ENCODE measurements at places on chromosomes 6 and 20.
A peak's percentile ranks its signal among the peaks of the same experiment; 100 is the strongest.

DNA sequence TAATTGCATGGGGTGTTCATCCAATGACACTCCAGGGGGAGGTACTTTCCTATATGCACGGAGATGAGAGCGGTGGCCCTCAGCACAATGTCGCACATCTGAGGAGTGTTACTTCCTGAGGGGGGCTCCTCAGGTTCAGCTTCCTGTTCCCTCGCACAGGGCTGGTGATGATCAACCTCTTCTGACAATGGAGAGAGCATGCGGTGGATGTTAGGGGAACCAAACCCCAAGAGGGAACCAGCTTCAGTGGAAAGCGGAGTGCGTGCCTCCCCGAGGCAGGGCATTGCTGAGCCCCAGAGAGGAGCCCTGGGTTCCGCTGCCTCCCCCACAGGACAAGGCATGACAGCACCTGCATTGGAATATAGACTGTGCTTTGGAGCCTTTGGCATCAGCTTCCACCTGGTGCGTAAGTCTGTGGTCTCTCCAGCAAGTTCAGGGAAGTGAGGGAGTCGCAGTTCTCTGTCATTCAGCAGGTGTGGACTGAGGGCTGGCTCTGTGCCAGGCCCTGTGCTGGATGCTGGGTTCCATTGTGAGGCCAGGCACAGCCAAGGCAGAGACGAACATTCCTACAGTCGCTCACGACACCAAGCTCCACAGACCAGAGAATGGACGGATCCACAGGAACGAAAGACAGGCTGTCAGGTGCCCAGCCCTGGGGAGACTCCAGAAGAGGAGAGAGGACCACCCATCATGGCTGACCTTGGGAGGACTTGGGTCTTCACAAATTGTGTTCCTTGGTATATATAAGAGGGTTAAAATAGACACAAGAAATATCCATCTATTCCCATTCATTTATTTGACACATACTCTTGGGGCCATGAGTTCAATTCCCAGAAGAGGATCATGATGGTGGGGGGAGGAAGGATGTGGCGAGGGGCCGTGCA lies 3.9 kb upstream of the ZNF831 start:
- DNase-seq: peak; percentile 23

GRCh38 chr20:21618759-21619416 lies 86.6 kb upstream of the PAX1 start:
- DNase-seq: no peak

GRCh38 chr6:71745525-71745924 lies 140.8 kb upstream of the RIMS1 start:
- DNase-seq: no peak

GRCh38 chr20:44704551-44704971 lies 10.6 kb upstream of the CCN5 start:
- no peak for DNase-seq

DNA sequence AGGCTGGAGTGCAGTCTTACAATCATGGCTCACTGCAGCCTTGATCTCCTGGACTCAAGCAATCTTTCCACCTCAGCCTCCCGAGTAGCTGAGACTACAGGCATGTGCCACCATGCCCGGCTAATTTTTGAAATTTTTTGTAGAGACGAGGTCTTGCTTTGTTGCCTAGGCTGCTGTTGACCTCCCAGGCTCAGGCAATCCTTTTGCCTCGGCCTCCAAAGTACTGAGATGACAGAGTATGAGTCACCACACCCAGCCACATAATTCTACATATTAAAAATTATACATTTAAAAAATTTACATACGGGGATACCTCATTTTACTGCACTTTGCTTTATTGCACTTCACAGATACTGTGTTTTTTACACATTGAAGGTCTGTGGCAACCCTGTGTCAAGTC lies 115.1 kb downstream of the MAN1A1 start:
- DNase-seq: no peak

DNA sequence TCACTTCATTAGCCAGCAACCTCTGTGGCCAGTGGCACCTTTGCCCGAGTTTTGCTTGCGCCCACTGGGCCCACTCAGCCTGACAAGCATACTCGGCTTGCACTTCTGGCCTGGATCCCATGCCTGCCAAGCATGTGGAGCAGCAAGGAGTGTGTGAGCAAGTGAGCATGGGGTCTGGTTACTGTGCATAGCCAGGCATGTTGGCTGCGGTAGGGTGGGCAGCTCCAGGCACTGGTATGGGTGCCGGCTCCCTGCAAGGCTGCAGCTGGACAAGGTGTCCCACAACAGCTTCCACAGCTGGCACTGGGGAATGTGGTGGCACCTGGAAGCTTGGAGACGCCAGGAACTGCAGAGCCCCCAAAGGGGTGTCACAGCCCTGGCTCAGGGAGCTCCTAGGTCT lies 510.0 kb downstream of the ADGRB3 start:
- DNase-seq: no peak

DNA sequence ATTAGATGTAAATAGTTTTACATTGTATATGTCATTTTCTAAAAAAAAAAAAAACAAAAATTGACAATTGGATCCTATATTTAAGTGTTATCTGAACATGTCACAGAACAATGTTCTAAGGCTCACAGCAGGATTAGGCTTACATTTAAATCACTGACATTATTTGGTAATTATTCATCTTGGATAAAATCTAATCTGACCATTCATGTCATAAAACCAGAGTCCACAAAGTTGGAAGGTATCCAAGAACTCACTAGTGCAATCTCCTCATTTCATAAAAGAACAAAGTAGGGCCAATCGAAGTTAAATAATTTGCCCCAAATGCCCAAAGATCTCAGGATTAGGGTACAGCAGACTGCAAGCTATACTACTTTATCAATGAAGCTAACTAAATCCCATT lies 73.0 kb downstream of the PDSS2 start:
- DNase-seq: no peak

DNA sequence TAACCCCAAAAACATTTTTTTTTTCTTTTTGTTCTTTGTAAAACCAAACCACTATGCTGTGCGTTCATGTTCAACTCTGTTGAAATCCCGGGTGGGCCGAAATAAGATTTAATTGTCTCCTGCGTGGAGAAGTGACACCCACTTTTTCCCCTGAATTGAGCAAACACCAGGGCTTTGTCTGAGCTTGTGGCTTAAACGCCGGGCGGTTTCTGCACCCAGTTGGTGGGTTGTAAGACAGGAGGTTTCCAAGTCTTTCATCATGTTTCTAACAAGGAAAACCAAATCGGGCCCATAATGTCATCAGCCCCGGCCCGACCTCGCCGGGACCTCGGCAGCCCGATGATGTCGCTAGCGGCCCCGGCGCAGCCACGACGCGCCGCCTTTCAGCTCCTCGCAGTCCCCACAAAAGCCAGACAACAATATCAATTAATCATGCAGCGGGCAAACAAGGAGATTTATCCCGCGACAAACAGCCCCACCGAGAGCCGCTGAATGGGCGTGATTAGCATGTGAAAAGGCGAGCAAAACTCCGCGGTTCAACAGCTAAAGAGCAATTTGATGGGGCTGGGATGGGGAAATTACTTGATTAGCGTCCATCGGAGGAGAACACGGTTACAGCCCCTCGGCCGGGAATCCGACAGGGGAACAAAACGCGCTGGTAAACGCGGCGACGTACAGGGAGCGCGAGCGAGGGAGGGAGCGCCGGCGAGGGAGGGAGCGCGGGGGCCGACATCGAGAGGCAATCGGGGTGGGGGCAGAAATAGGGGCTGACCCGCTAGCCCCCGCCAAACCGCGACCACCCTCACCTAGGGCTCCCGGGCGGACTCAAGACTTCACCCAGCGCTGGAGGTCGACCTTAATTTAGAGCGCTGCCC lies 5.3 kb downstream of the LINC00237 start:
- peak; percentile 23 for DNase-seq

GRCh38 chr6:46690141-46690755 lies 2.6 kb downstream of the TDRD6 start:
- no peak for DNase-seq

DNA sequence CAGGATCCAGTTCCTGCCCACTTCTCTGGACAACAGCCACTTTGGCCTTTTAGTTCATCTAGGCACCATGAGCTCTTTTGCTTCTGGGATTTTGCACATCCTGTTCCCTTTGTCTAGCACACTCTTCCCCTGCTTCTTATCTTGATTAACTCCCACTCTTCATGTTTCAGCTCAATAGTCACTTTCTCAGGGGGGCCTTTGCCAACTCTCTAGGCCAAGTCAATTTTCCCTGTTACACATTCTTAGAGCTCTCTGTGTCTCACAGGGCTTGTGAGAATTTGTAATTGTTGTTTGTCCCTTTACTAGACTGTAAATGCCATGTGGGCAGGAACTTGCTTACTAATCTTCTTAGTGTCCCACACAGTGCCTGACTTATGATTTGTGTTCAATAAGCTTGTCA lies 58.1 kb upstream of the EPB41L1 start:
- DNase-seq: no peak

DNA sequence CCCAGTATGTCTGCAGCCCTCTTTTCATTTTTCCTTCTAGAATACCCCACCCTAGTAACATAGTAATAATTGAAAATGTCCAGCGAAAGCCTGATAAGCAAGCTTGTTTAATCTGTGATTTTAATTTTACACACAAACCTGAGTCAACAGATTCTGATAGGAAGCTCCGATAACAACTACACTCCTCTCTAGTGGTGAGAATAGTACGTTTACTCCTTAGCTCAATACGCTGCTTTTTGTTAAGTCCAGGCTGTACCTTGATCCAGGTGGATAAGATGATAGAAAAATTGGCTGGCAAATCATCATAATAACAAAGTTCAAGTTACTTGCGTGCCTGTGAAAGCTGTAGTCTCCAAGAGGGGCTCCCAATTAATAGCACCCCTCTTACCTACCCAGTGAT lies 25.5 kb upstream of the DCBLD1 start:
- no peak for DNase-seq

GRCh38 chr6:121940728-121941127 lies 458.7 kb upstream of the HSF2 start:
- no peak for DNase-seq

GRCh38 chr6:53297004-53297403 lies 51.7 kb downstream of the ELOVL5 start:
- no peak for DNase-seq

DNA sequence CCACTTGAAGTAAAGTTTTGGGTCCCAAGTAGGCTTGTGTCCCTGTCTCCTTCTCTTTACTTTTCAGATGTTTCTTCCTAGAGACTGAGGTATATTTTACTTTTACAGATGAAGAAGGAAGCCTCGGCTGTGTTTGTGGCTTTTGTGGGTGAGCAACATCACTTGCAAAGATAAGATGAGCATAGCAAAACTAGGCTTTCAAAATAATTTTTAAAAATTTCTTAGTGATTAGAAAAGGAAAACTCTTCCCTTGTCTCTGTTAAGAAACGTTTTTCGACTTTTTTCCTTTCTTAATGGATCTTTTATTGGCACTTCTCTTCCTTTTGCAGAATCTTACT lies 7.6 kb downstream of the PTPN1 start:
- DNase-seq: no peak

DNA sequence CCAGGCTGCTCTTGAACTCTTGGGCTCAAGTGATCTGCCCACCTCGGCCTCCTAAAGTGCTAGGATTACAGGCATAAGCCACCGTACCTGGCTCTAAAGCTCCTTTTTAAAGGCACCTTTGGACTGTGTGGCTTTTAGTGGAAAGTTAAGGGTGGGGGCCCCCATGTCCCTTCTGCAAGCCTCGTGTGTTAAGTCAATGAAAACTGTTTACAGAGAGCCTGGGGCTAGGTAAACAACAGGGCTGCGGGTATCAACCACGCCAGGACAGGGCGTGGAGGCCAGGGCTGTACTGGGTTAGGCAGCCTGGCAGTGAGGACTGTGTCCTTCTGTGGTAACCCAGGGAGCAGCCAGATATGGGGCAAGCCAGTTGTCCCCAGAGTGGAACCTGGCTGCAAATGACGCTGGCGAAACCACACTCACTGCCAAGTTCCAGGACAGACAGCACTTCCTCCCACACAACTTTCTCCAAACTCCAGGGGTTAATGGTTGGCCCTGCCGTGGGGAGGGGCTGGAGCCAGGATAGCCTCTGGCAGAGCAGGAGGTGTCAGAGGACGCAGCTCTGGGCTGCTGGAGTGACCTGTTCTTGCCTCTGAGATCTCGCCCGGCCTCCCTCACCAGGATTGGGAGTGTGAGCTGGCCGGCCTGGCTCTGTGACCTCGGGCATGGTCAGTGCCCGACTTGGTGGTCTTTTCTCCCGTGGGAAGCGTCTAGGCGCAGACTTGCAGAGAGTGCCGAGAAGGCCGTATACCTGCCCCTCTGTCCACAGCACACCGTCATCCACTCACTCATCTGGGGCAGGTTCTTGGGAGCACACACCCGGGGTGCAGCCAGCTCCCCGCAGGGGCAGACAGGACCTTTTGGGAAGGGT lies 3.2 kb downstream of the SLC17A9 start:
- peak; percentile 55 for DNase-seq

- no peak for DNase-seq
Observed at GRCh38 chr6:111862741-111863140, 10.5 kb downstream of the FYN start.

GRCh38 chr20:23614163-23614562 lies 8.4 kb upstream of the CST9 start:
- peak; percentile 15 for DNase-seq

DNA sequence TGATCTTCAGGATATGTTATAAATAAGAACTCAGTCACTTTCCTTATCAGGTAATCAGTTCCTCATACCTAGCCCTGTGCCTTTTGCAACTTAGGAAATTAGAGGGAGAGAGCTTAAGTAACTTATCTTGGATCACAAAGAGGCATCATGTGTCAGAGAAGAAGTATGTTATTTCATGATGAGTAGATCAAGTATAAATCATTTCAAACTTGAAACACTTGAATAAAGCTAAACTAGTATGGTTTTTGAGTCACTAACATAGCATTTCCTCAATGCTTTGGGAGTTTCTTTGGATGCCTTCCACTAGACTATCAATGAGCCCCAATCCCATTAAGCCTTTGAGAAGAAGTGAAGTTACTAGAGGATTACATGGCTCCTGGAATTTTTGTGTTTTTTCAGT lies 102.6 kb upstream of the TNFAIP3 start:
- no peak for DNase-seq

GRCh38 chr6:28982476-28983266 lies 22.4 kb downstream of the ZNF311 start:
- no peak for DNase-seq

DNA sequence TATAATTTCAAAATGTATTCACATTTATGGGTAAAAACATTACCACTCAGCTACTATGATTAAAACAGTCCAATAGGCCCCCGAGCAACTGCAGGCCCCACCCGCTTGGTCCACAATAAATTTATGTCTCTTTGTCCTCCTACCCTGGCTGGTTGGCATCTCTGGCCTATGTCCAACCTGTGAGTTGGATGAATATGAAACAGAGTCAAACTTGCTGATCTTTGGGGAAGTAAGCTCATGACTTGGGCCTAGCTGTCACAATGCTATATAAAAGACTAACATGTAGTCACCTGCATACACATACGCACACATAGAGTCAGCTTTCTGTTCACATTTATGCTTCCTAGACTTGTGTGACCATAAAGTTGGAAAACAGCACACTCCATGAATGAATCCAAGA lies 20.5 kb downstream of the MAP7 start:
- peak; percentile 51 for DNase-seq

DNA sequence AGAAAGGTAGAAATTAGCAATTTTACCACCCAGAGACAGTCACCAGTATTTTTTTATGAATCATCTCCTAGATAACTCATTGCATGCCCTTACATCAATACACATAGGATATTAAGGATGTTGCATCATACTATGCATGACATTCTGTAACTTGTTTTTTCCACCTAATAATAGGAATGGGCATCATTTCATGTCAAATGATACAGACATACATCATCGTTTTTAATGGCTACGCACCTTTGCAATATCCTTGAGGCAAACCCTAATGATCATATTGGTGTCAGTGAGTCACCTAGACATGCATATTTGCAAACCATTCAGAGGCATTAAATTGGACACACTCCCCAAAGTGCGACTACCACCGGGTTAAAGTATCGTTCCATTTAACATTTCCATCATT lies 309.7 kb upstream of the AGPAT4 start:
- no peak for DNase-seq
